Activated gamma-delta T cell treated with anti-CD3 and anti-CD28 coated beads, Interleukin-2, amount 50 U/mL, for 16 hours (primary cell): ENCODE measurements at places on chromosomes 5 and 9.

GRCh38 chr5:178662541-178662860, 35.7 kb upstream of the CLK4 start:
- DNase-seq: no peak

- DNase-seq: no peak
These were observed 12.3 kb upstream of the PANK3 start for GRCh38 chr5:168591302-168592013.

- no peak for DNase-seq
These were observed 2003.8 kb upstream of the CDH9 start for GRCh38 chr5:29042152-29042551.

- no peak for DNase-seq
These were observed 27.4 kb downstream of the SNX30 start for GRCh38 chr9:112777914-112778313.

DNA sequence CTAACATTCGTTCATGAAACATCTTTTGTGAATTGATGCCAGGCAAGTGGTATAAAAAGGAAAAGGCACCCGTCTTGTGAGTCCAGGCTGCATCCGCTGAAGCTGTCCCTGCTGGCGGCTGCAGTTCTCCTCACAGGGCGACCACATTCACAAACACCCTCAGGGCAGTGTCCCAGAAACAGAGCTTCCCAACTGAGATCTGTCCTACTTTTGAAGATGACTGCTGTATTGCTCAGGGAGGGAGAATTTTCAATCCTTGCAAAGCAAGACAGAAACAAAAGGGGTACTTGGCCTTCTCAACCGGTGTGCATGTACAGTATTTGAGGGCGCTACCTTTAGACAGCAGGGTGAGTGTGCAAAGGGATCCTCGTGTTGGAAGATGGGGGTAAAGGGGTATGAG, 316.1 kb downstream of the GADD45G start:
- no peak for DNase-seq

- DNase-seq: no peak
These were observed 58.0 kb downstream of the PTPN3 start for GRCh38 chr9:109440117-109440515.

- no peak for DNase-seq
These were observed 92.7 kb downstream of the LHFPL2 start for GRCh38 chr5:78555870-78556269.

GRCh38 chr9:111039231-111039906, 1.1 kb upstream of the LPAR1 start:
- DNase-seq: no peak

DNA sequence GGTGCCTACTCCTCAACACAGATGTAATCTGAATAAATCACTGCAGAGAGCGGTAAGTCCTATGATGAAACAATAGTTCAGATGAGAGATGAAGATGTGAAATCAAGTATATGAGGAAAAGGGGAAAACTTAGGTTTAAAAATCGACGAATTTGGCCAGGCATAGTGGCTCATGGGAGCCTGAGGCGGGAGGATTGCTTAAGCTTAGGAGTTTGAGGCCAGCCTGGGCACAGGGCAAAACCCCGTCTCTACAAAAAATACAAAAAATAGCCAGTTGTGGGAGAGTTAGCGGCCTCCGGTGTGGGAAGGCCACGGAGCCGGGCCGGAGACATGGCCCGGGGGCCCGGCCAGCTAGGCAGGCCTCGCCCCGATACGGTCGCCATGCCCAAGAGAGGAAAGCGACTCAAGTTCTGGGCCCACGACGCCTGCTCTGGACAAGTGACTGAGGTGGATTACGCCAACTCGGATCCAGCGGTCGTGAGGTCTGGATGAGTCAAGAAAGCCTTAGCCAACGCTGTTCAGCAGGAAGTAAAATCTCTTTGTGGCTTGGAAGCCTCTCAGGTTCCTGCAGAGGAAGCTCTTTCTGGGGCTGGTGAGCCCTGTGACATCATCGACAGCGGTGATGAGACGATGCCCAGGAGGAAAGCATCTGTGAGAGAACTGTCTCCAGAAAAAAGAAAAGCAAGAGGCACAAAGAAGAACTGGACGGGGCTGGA, 62.8 kb upstream of the SUB1 start:
- DNase-seq: no peak

- no peak for DNase-seq
These were observed 94.0 kb downstream of the MLLT3 start for GRCh38 chr9:20528253-20528652.

DNA sequence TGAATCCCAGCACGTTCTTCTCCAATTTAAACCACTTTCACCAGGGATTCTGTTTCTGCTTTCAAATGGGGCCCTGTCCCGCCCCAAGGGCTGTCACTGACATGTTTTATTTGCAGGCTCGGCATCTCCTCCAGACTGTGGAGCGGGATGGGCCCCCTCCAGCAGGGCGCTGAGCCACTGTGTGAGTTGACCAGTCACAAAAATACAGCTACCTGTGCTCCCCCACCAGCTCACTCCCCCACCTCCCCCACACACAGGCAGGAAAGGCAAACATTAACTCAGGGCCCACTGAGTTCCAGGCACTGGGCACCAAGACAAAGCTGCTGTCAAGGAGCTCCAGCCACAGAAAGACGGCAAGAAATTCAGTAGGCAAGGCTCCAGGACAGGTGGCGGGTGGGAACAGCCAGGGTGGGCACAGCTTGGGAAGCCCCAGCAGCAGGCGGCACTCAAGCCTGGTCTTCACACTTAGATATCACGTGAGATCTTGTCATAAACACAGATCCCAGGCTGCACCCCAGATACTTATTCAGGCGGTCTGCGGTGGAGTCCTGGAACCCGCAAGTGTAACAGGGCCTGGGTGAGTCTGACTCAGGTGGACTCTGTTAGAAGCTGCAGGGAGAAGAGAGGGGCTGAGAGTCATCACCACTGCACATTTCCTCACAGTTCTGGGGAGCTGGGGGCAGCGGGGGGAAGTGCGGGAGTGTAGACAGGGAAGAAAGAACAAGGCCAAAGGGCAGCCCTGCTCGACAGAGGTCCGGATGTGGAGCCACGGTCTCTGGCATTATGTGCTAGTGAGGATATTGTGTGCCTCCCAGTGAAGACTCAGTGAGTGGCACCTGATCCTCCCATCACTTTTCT, 44.7 kb downstream of the OR2V1 start:
- no peak for DNase-seq

DNA sequence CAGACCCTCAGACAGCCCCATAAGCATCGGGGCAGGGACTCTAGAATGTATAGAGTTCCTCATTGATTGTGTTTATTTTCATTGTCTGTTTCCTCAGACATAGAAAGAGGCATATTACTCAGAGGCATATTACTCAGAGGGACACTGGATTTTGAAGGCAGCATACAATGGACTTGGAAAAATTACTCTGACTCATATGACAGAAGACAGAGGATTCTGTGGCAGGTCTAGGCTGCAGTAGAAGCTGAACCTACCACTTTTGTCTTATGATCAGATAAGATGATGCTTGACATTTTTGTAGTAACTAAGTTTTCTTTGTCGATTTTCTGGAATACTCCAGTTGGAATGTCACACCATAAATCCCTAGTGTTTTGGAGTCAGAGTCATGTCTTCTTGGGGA, 105.2 kb downstream of the ST8SIA4 start:
- DNase-seq: no peak

DNA sequence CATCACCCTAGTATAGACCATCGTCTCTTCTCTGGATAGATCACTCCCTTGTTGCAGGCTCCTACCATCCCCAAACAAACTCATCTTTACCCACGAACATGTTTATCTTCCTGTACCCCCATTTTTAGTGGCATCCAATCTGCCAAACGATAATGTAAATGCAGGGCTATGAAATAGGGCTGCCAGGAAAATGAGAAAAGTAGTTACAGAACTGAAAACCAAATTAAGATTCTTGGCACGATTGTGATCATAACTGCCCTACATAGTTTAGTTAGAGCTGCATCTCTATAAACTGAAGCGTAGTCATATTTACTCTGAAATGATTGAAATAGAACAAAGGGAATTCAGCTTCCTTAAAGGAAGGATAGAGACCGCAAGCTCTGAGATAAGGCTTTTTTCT, 26.1 kb downstream of the ABITRAM start:
- no peak for DNase-seq

- DNase-seq: no peak
These were observed 15.9 kb upstream of the TRIM14 start for GRCh38 chr9:98134702-98135557.

GRCh38 chr5:149271195-149271715, 404 bp upstream of the AFAP1L1 start:
- no peak for DNase-seq

DNA sequence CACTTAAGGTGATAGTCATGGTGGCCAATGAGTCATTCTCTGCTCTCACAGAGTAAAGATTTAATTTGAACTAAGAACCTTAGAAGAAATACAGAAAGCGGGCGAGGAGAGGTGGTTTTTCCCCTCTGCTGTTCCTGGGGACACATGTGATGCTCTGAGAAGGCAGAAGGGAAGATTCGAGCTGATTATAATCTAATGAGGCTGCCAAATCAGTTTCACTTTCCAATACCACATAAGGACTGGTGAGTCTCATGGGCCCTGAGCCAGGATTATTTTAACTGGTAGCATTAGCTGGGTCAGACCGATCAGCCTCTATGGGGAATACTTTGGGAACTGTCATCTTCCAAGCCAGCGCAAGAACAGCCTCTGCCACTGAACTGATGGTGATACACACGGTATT, 116.5 kb downstream of the SLC1A3 start:
- DNase-seq: no peak

DNA sequence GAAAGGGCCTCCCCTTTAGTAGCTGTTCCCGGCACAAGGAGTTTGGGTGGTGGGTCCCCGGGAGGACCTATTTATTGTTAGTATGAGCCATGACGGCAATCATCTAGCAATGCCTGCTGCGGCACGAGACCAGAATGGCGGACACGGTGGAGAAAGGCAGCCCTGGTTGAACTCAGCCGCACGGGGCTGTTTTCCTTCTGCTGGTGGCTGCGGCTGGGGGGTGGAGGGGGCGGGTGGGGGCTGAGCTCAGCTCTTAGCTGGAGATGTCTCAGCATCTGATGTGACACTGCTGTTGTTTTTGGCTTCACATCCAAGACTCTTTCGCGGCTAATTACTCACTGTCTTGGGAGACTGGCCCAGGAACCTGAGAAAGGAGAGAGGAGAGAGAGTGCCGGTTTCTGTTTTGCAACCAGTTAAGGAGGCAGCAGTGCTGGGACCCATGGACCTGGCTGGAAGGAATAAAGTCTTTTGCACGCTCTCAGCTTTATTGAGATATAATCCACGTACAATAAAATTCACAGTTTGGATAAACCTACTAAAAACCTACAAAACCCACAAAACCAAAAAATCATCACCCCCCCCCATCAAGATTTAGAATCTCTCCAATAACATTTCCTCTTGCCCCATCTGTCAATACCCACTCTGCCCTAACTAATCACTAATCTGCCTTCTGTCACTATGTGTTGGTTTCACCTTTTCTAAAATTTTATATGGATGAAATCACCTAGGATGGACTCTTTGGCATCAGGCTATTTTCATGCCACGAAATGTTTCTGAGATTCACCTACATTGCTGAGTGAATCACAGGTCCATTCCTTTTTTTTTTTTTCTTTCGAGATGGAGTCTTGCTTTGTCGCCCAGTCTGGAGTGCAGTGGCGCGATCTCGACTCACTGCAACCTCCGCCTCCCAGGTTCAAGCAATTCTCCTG, 81.8 kb upstream of the NEURL1B start:
- no peak for DNase-seq

GRCh38 chr9:127963041-127963358, 17.8 kb downstream of the EEIG1 start:
- no peak for DNase-seq

- no peak for DNase-seq
These were observed 142.1 kb downstream of the EPB41L4A start for GRCh38 chr5:112276991-112277390.

- DNase-seq: no peak
These were observed 567.3 kb upstream of the KLF4 start for GRCh38 chr9:108056805-108057386.

- no peak for DNase-seq
These were observed 21.5 kb upstream of the LPCAT1 start for GRCh38 chr5:1545126-1545804.

DNA sequence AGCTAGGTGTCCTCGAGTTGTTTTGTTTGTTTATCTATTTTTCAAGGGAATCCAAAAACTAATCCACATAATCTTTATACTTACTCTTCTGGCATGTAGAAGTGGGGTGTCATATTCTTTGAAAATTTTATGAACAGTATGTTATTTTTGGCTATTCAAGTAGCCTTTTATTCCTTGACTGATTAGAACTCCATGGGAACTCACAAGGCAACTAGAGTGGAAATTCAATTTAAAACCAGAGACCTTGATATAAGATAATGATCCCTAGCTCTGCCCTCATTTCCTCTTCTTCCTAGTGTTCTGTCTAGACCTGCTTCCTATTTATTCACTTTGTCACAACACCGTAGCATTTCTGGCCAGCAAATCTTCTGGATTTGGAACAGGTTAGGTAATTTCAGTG, 1123.7 kb upstream of the C9orf72 start:
- DNase-seq: no peak

- no peak for DNase-seq
These were observed 13.3 kb upstream of the C9 start for GRCh38 chr5:39377613-39378012.

DNA sequence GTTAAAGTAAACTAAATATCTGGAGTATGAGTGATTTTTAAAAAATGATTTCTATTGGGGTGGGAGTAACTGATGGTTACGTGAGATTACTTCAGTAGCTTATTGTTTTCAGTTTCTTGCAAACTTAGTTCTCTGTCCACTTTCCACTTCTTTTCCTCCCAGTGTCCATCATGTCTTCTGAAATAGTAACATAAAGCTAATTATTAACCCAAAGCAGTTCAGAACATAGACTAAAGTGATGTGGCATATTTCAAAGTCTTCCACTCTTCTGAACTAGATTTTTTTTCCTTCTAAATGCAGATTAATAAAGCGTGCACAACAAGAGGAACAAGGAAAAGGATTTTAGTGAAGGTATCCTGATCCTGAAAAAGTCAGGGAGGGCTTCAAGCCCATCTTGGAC, 114.1 kb downstream of the MAN2A1 start:
- DNase-seq: no peak

- DNase-seq: no peak
These were observed 54.7 kb downstream of the SEMA4D start for GRCh38 chr9:89442981-89443814.

DNA sequence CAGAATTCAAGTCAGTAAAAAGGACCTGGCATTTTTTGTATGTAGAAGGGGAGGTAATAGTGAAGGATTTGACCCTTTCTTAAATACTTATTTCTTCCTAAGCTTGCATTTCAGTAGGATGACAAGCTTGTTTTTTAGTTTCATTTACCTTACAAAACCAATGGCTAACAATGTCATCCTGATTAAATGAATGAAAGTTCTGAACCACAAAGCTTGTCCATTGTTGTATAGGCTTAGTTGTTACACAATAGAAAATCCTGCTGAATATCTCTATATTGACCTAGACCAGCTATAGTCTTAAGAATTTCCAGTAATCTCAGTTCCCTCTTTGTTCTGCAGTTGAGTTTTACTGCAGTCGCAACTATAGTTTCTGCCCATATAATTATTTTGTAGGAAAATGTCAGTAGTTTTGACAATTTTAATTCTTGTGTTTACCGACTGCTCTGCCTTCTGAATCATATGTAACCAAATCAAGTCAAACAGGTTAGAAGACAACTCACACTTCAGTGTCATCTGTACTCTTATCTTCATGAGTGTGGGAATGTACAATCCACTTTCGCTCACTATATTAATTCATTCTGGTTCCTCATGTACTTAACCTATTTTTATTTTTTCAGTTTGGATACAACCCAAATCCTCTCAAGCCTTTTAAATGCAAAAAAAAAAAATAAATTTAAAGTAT, 195.7 kb downstream of the CD180 start:
- DNase-seq: no peak

GRCh38 chr9:115642285-115642684, 511.3 kb upstream of the PAPPA start:
- no peak for DNase-seq
